Fibroblast of lung (primary cell): ENCODE measurements at places on chromosomes 1 and 21. TPM values are rescaled to one million over a fixed set of nuclear protein-coding genes. Genes with fewer than 3 reads are reported as not detected.

GRCh38 chr21:18630446-18630845, 226.9 kb upstream of the TMPRSS15 start:
- DNase-seq: no peak

DNA sequence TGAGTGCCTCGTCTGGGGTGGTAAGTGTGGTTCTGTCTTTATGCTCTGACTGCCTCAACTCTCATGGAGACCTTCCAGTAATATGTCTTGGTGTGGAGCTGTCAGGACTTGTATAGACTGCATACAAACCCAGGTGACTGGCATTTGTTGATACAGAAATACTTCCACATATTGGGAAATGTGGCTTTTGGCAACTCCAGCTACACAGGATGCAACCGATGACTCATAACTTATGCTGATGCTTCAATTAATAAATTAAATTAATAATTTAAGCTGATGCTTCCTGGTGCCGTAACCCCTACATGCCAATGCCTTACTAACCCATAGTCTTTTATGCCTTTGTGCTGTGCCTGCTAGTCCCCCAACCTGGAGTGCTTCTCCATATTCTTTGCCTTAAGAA, 72.3 kb upstream of the ARTN start:
- peak; percentile 67 for DNase-seq

DNA sequence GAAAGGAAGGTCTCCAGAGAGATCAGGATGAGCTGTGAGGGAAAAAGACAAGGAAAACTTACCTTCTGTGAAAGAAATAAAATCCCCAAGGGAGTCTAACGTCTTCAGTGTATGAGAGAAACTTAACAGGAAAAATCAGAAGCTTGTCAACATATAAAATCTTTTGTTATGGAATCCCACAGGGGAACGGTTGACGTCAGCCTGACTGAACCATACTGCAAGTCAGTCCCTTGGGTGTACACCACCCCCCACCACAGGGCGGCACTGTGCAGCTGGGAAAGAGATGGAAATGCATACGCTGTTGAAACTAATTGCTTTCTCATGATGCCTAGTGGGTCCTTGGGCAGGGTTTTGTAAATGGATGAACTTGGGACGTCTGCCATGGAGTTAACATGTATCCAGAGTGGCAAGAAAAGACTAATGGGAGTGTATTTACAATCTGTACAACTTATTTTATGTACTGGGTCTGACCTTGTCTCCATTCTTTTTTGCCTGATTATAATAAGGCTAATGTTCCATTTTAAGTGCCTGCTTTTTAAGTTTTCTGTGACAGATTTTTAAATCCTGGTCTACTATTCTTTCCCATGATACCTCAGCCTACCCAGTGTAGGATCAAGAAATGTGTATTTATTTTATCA, 22.7 kb downstream of the UTP25 start:
- DNase-seq: peak; percentile 64

GRCh38 chr21:43985690-43986251, 26.3 kb upstream of the TRAPPC10 start:
- DNase-seq: no peak

- DNase-seq: no peak
Measured at GRCh38 chr1:228975238-228975907, 240.1 kb downstream of the RHOU start.

- no peak for DNase-seq
Measured at GRCh38 chr1:183403498-183403897, 14.7 kb downstream of the NMNAT2 start.

DNA sequence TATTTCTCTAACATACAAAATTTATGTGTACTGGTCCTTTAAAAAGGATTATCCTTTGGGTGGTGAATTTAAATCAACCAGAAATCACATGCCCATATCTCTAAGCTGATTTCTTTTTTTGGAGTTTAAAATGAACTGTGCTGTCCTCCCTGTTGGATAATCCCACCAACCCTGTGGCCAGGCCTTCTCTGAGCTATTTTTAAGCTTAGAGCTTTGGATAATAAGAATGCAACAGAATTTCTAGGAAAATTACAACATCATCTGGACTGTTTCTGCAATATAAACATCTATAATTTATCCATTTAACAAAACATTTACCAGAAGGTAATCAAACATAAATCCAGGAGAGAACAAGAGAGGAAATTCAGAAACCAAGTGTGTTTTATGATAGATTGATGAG, 88.3 kb downstream of the LRRC40 start:
- no peak for DNase-seq

GRCh38 chr1:24285231-24285630, 33.9 kb upstream of the GRHL3 start:
- no peak for DNase-seq

DNA sequence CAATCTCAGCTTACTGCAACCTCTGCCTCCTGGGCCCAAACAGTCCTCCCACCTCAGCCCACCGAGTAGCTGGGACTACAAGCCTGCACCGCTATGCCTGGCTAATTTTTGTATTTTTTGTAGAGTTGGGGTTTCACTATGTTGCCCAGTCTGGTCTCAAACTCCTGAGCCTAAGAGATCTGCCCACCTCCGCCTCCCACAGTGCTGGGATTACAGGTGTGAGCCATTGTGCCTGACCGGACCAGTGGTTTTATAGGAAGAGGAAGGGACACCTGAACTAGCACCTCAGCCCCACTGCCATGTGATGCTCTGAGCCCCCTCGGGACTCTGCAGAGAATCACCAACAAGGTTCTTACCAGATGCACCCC, 4.1 kb downstream of the CRYBG2 start:
- DNase-seq: no peak

DNA sequence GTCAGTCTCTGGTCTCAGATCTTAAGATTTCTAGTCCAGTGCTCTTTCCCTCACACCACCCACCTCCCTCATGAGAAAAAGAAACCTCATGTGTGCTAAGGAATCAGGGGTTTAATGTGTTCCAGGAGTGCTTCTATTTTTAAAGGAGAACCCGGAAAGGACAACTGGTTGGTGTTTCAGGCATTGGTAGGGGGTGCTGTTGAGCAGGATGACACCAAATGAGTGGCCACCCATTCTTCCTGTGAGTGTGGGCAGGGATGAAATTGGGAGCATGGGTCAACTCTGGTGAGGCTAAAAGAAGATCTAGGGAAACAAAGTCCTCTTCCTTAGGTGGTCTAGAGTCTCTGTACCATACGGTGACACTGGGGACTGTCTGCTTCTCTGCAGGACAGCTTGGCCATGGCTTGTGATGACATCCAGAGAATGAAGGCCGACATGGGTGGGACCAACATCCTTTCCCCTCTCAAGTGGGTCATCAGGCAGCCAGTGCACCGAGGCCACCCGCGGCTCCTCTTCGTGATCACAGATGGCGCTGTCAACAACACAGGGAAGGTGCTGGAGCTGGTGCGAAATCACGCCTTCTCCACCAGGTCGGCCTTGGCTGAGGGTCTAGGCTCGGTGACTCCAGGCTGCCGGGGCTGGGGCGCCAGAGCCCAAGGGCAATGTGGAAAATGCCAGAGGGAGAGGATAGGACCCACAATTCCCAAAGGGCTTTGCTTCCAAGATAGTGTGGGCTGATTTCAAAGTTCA, 39.3 kb downstream of the VWA5B1 start:
- DNase-seq: no peak

GRCh38 chr1:179973198-179974110, 18.8 kb downstream of the CEP350 start:
- DNase-seq: no peak

DNA sequence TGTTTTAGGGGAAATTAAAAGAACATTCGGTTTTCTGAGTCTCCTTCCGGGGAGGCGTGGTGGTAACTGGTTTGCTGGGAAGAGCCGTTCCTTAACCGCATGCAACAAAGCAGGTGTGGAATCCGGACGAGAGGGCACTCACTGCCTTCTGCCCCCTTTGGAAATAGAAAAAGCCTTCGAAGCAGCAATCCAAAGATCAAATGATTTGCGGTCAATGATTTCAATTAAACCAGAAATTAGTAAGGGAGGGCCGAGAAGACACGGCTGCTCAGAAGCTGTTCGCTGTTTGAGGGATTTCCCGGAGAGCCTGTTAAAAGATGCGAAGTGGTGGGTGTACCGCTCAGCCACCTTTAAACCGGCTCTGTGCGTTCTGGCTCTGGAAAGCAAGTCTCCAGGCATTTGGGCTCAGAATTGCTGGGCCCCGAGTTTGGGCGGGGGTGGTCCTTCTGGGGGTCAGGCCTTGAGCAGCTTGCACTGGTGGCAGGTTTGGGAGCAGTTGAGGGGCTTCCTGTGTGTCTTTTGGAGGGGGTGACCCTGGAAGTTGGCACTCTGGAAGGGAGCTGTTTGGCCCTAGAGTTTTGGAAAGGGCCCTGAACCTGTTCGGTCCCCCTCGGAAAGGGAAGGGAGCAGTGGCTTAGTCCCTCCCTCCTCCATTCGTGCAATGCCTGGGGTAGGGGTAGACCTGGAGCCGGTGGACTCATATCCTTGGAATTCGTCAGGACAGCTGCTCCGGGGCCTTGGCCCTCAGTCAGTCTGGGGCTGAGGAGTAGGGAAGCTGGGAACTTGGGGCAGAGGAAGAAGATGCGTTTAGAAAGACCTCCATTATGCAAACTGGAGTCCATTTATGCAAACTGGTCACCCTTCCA, 3.1 kb downstream of the SIM2 start:
- no peak for DNase-seq

DNA sequence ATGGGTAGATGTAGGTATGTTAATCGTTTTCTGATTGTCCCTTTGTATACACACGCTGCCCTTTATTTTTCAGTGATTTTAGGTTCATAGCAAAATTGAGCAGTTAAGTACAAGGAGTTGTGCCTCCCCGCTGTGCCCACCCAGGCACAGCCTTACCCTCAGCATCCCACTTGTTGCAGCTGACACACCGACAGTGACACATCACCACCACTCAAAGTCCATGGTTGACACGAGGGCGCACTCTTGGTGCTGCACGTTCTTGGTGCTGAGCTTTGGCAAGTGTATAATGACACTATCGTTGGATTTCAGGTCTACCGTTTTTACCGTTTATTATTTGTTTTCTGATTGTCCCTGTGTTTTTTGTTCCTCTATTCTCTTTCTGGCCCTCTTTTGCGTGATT, 15.6 kb downstream of the C1orf159 start:
- no peak for DNase-seq

- no peak for DNase-seq
Measured at GRCh38 chr21:32299695-32300094, 1.0 kb downstream of the MRAP start.

DNA sequence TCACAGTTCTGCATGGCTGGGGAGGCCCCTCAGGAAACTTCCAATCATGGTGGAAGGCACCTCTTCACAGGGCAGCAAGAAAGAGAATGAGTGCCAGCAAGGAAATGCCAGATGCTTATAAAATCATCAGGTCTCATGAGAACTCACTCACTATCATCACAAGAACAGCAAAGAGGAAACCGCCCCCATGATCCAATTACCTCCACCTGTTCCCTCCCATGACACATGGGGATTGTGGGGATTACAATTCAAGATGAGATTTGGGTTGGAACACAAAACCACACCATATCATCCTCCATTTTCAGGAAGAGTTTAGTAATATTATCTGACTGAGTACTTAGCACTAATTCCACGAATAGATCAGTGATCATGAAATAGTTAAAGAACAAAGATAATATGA, 244.2 kb downstream of the LMO4 start:
- no peak for DNase-seq

- DNase-seq: peak; percentile 97
Measured at GRCh38 chr1:67735806-67736627, 51.0 kb downstream of the GADD45A start.

- no peak for DNase-seq
Measured at GRCh38 chr1:161324020-161324419, 9.8 kb downstream of the SDHC start.

- DNase-seq: peak; percentile 54
Measured at GRCh38 chr21:27346041-27346448, 379.2 kb upstream of the ADAMTS5 start.

- DNase-seq: no peak
Measured at GRCh38 chr1:76203127-76203526, 128.6 kb downstream of the ST6GALNAC3 start.

DNA sequence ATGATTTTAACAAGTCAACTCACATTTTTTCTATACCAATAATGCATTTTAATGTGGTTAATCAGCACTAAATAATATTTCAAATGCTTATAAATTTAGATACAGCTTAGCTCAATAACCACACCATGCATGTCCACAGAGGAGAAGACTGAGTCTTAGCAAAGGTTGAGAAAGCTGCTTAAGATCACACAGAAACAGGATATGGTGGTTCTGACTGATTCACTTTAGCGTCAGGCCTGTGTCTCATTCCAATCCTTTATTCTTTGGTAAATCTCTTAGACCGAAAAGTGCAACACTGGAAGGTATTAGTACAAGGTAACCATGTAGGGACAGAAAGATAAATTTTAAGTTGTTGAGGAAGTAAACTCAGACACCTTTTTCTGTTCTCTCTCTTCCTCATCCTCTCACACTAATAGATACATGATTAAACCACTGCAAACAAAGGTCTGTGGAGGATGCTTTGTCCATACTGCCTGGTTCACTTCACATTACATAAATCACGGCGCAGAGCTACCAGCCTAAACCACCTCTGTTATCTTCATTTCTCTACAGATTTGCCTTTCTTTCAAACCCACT, 139.0 kb downstream of the DPYD start:
- DNase-seq: no peak

GRCh38 chr1:223242382-223242955, 99.4 kb upstream of the TLR5 start:
- no peak for DNase-seq

DNA sequence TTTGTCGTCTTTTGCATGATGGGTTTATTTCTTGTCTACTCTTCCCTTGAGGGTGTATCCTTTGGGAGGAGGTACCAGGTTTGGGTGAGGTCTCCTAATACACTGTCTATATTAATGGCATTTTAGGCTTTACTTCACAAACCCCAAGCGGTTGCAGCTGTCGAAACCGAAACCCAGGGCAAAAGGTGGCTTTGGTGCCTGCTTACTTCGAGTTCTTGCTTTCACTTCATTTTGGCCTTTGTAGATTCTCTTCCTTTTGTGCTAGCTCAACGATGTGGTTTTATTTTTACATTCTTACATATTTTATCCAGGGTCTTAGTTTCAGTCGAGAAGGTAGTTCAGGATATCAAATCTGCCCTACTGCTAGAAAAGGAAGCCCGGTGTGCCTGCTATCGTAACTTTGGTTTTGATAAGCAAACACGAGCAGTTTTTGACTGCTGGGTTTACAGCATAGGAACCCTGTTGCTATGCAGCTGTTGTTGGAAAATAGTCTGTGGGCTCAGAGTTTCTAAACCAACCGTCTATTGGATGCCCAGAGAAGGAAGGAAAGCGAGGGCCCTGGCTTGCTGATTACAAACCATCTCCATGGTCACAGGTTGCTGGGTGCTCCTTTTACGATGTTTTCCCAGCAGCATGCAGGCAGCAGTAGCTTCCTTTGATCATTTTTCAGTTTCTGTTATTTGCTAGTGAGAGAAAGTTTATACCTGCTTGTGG, 9.8 kb upstream of the TSPAN2 start:
- DNase-seq: peak; percentile 19

The PIGK gene
- 55.5 and 58.7 TPM in 2 replicates for polyA plus RNA-seq

The CYYR1 gene
- 0.09 TPM in 1 of 2 replicates, not detected in the other for polyA plus RNA-seq

The LENEP gene
- not detected in 2 replicates for polyA plus RNA-seq

The LAX1 gene
- 0.02 TPM in 1 of 2 replicates, not detected in the other for polyA plus RNA-seq

The C1orf185 gene
- polyA plus RNA-seq: not detected in 2 replicates

The HSD3B2 gene
- polyA plus RNA-seq: not detected in 2 replicates

The MROH7 gene
- polyA plus RNA-seq: 0.01 TPM in 1 of 2 replicates, not detected in the other

The FMO4 gene
- 1.5 and 5.5 TPM in 2 replicates for polyA plus RNA-seq

The TEKT2 gene
- polyA plus RNA-seq: 0.06 and 0.09 TPM in 2 replicates

The OR2M3 gene
- 0.02 TPM in 1 of 2 replicates, not detected in the other for polyA plus RNA-seq

The EPHA10 gene
- not detected in 2 replicates for polyA plus RNA-seq

The HORMAD1 gene
- polyA plus RNA-seq: not detected in 2 replicates

The CDC20 gene
- polyA plus RNA-seq: 16.7 and 88.0 TPM in 2 replicates

The NPPB gene
- polyA plus RNA-seq: not detected in 2 replicates

The COL8A2 gene
- polyA plus RNA-seq: 2.9 and 5.2 TPM in 2 replicates

The ST6GALNAC3 gene
- 0.21 and 0.34 TPM in 2 replicates for polyA plus RNA-seq

The COL11A1 gene
- 0.26 and 2.6 TPM in 2 replicates for polyA plus RNA-seq

The RASSF5 gene
- 1.3 and 2.2 TPM in 2 replicates for polyA plus RNA-seq
